ENCODE measurements at places on chromosomes 6 and 20.

GRCh38 chr6:8085053-8085511, 17.3 kb downstream of the EEF1E1 start:
- no peak for DNase-seq

DNA sequence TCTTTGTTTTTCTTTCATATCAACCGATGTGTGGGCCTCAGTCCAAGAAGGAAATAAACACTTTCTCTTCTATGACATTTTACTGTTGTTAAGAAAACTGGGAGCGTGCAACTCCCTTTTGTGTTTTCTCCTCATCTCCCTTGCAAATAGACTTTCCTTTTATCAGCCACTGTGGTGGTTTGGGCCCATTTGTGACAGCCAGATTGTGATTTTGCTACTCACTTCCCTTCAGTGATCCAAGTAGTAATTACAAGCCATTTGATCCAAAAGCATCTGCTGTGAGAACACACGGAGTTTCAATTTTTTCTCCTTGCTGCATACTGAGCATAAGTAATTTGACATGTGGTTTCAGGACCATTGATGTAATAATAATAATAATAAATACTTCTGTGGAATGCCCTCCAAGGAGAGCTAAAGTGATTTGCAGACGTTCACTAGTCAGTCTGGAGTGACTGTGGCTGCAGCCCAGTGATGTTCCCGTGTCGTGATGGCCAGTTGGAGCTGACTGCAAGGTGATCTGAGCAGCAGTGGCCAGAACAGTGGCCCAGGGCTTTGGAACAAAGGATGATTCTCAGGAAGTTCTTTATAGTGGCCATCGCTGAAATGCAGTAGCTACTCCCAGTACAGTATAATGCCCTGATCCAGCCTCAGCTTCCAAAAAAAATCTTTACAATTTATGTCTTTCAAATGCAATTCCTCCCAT, 91.9 kb upstream of the CLDN20 start:
- DNase-seq, result no peak

DNA sequence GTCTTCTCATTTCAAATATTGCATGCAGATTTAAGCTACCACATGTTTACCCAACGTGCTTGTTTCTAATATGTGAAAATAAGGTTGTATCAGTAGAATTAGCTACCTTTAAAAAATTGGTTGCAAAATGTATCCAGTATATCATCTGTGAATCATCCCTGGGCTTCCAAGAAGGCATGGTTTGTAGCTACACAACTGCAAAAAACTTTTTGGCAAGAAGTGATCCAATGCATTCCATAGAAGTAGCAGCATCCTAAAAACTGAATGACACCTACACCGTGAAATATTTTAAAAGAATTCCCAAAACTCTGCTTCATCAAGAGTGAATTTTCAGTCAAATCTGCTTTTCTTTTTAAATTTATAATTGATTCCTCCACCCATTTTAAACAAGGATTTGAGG, 89.1 kb downstream of the AIG1 start:
- no peak for DNase-seq

- DNase-seq, result peak; percentile 44
These were observed 700 bp downstream of the GFOD1 start for GRCh38 chr6:13486679-13487121.

DNA sequence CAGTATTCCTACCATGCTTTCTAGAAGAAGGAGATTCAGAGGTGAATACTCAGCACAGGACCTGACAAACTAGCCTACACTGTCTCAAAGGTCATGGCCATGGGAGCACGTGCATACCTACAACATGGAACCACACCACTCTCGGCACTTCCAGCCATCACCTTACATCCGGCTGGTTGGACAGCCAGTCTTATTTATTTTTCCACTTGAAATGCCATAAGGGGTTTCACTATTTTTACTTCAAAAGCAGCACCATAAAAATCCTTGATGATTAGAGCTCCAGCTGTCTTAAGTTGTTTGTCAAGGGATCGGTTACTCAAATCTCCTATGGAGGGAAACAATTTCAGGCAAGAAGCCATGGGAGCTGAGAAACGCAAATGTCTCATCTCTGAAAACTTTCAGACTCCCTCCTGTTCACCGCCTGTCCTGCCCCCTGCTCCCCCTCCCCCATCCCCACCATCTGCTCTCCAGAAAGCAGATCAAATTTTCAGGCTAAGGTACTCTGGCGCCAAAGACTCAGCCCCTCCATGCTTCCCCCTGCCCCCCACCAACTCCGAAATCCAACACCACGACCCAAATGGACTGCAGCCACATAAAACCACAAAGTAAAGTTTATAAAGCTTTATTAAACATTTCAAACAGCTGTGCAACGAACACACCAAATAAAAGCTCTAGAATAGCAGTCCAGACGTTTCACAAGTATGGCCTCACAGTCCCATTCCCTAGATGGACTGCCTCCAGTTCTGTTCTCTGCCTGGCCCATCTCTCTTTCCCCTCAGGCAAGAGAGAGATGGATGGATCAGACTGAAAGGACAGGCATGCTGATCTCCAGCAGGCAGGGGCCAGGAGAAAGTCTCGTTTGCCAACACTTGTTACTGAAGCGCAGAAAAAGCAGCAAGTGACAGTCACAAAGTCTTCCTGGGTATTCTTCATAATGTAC, 4.0 kb upstream of the NNAT start:
- DNase-seq, result no peak

- no peak for DNase-seq
These were observed 252.0 kb upstream of the JAG1 start for GRCh38 chr20:10925767-10926166.

DNA sequence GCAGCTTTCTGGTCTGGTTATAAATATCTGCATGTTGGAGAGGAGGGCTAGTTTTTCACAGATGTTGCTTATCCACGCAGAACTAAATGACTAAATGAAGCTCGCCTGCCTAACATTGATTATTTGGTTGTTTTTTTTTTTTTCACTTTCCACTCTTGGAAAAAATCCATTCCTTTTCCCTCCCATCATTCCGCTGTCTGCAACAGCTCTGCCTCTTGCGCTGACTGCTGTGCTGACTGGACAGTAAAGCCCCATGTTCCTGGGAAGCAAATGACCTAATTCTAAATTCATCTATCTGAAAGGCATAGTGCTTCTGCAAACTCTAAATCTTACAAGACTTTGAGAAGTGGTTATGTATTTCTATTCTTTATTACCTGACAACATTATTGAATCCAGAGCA, 255.5 kb upstream of the PLN start:
- DNase-seq, result no peak

DNA sequence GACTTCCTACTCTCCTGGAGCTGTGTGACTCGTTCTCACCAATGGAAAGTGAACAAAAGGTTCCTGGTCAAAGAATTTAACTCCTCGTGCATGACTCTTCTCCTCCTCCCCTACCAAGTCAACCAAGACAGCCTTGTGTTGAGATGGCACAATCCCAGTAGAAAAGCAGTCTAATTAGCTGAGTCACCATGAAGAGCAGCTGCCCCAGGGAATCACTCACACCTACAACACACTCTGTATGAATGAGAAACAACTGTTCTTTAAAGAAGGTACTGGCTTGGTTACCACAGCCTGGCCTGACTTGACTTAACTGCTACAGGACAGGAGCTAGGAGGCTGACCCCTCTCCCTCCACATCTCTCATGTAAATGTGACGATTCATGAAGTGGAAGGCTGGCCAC, 2.9 kb upstream of the HLA-DOB start:
- no peak for DNase-seq

- no peak for DNase-seq
These were observed 12.8 kb downstream of the SNX14 start for GRCh38 chr6:85580878-85581267.

- no peak for DNase-seq
These were observed 42.9 kb downstream of the UQCC1 start for GRCh38 chr20:35368666-35369423.

- no peak for DNase-seq
These were observed 4.6 kb upstream of the TXNDC5 start for GRCh38 chr6:7914991-7915789.

DNA sequence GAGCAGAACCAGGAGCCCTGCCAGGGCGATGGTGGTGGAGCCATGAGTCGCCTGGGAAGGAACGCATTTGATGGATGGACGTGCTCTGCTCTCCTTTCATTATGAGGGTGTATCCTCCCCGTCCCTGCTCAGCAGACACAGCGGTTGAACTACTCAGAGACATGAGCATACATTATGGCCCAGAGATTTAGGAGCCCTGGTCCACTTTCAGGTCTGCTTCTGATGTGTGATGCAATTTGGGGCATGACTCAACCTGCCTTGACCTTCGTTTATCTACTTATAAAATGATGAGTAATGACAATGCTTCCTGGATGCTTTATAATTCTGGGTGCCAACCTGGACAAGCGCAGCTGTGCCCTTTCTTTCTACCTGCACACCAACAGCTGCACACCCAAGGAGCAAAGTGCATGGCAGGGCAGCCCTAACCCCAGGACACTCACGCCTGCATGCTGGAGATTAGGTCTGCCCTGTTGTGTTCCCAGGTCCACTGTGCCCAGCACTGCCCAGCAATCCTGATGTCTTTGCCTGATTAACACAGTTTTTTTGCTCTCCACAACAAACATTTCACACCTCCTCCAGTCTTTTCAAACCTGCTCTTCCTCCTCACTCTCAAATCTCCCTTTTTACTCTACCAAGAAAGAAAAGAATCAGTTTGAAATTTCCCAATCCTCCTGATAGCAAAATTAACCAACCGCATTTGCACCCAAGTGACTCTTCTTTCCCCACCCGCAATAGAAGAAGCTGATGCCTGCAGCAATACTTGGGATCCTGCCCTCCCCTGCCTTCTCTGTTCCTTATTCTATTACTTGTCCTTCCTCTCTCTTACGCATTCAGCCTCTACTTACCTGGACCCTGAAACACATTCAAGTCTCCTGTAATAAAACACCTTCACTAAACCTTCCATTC, 81.2 kb downstream of the EZR start:
- no peak for DNase-seq

- no peak for DNase-seq
These were observed 32.2 kb downstream of the HTR1E start for GRCh38 chr6:86969573-86969972.

DNA sequence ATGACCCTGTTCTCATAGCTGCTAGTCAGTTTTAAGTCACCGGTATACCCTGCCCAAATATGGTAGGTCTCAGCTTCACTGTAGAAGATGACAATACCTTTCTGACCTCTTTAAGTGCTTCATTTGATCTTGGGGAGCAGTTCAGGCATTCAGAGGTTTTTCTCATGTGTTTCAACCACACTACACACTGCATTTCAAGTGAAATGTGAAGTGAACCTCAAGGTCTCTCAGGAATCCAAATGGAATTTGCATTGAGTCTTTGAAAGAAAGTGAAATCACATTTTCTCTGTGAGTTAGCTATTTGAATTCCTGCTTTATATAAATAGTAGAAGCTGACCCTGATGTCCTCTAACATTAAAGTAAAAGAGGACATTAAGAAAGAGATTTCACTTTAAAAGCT, 461.6 kb downstream of the ADGRB3 start:
- DNase-seq, result no peak

- no peak for DNase-seq
These were observed 216.1 kb downstream of the GMDS start for GRCh38 chr6:2029130-2029794.

DNA sequence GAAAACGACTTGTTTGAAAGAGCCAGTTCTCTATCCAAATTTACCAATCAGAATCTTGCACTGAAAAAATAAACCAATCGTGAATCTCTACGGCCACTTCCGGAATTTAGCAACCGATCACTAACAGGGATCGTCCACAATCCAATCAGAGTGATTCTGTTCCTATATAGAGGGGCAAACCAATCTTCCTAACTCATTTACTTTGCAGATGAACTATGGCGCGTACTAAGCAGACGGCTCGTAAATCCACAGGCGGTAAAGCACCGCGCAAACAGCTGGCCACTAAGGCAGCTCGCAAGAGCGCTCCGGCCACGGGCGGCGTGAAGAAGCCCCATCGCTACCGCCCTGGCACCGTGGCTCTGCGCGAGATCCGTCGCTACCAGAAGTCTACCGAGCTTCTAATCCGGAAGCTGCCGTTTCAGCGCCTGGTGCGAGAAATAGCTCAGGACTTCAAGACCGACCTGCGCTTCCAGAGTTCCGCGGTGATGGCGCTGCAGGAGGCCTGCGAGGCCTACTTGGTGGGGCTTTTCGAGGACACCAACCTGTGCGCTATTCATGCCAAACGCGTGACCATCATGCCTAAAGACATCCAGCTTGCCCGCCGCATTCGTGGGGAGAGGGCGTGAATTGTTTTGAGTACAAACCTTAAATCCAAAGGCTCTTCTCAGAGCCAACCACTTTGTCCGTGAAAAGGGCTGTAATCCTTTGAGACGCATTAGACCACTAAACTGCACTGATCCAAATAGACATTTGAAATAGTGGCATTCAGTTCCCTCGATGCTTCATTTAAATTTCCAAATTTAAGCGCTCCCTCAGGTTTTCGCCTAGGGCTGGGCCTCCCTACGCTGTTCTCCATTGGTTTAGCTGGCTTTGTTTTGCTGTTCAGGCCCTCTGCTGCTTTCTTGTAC, 138.0 kb downstream of the HFE start:
- DNase-seq, result no peak

DNA sequence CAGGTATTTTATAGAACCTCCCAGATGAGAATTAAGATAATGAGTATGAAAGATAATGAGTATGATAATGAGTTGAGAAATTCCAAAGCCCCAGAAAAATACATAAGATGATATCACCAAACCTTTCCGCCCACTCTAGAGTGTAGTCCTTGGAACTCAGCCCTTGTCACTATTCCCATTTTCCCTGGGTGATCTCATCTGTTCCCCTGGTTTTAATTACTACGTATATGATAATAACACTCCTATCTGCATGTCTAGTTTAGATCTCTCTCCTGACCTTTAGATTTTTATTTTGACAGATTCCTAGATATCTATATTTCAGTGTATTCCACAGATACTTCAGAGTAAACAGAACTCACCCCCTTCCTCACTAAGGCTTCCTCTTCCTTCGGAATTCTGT, 51.0 kb upstream of the ASIP start:
- no peak for DNase-seq

DNA sequence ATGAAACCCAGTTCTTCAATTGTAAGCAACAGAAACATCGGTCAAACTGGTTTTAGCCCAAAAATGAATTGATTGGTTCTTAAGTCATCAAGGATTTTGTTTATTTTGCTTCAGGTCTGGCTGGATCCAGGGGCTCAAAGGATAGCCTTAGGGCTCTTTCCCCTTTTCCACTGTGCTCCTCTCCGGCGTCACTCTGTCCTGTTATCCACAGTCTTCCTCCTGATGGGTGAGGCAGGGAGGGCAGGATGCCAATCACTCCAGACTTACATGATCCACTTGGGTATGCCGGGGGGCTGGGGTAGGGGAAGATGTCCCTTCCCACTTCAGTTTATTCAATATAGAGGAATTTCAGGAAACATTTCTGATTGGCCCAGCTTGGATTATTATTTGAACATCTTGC, 40.0 kb downstream of the PLAGL2 start:
- no peak for DNase-seq

DNA sequence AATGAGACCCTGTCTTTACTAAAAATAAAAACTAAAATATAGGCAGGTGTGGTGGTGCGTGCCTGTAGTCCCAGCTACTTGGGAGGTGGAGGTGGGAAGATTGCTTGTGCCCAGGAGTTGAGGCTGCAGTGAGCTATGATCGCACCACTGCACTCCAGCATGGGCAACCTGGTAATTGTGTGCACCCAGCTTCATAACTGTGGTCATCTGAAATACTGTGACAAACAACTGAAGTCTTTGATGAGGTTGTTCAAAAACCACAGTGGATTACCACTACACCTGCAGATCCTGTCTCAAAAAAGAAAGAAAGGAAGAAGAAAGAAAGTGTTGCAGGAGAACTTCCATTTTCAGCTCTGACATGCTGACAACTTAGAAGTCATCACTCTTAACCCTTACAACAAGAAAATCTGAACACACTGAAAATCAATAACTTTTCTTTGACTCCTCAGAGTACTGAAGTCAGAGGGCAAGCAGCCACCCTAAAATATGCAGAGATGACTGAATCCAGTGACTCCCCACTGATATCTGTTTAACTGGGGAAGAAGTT, 13.8 kb upstream of the ZBP1 start:
- no peak for DNase-seq
